ACHN (cell line): ENCODE measurements at places on chromosomes 12 and 14.

DNA sequence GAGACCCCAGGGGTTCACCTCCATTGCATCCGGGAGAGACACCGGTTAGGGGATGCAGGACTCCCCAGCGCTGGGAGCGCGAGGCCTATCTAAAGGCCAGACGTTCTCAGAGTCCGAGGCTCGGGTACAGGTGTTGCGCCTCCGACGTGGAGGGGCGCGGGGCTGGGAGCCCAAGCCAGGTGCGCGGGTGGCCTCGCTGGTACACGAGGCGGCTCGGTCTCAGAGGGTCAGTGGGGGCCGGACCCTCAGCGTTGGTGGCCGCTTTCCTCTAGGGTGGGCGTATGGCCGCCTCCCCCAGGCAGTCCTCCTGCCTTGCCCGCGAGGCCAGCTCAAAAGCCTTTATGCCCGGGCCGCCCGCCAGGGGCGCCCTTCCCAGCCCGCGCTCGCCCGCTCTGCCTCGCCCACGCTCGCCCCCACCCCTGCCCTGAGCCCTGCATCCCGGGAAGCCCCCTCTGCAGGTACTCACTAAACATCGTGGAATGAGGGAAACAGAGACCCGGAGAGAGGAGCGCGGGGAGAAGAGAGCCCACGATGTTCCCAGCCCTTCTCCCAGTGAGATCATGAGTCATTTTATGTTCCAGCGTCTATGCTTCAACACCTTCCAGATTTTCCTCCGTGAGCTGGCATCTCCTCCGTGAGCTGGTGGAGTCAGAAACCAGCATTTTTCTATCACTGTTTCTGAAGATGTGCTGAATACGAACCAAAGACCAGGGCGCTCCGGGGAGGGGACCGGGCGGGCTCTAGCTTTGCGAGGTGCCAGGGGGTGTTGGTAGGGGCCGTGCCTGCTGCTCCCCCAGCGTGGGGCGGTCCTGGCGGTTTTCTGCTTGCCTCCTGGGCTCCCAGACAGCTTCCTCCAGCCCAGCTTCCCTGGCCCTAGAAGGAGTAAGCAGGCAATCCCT, 73.8 kb downstream of the DIO3 start:
- DNase-seq: no peak

DNA sequence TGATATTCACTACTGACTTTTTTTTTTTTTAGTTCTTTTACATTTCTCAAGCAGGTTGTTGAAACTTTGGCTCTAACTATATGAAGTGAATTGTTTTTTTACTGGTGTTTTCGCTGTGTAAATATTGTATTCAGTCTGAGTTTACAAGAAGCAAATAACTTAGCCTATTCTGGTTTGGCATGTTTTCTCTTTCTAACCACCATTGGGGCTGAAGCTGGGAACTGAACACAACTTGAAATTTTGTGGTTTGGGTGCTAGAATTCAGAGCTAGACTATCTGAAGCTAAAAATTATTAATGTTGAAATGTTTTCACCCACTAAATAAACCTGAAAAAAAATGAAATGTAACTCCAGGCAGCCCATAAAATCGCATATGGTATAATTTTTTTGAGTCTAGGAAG, 37.2 kb downstream of the RAD51B start:
- DNase-seq: no peak

- peak; percentile 64 for DNase-seq
These were observed 5.1 kb upstream of the PSMA3 start for GRCh38 chr14:58239244-58240195.

GRCh38 chr12:101235686-101236085, 25.6 kb upstream of the SLC5A8 start:
- DNase-seq: no peak

GRCh38 chr12:26523708-26524150, 309.3 kb downstream of the ITPR2 start:
- DNase-seq: no peak

DNA sequence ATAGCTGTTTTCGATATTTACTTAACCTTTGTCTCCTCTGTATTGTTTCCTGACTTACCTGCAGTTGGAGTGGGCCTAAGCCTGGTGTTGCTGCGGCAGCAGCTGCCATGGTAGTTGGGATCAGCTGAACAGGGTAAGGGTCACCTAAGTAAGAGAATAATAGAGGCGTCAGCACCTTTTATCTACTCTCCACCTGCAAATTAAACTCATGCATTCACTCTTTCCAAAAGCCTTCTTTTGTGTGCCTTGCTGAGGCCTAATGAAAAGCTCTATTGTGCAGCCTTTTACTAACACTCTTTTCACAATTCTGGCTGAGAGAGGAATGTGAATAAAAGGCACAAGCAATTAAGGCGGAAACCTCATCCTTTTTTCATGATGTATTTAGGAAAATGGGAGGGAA, 308.7 kb downstream of the SOX5 start:
- DNase-seq: no peak

GRCh38 chr12:54191126-54191525, 2.3 kb upstream of the SMUG1 start:
- DNase-seq: no peak

DNA sequence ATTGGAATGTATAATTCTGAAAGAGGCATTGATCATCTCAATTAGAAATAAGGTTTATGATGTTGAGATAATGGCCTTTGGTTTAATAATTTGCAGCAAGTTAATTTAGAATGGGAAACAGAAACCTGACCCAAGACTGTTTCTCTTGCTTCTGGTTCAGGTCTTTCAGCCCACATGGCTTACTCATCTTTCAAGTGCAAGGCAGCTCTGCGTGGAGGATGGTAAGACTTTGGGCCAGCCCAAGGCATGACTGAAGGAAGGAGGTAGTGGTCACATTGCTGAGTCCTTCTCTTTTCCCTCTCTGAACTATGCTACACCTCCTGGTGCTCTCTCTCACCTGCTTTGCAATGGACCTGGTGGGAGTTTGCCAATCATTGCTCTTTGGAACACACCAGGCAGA, 98.7 kb downstream of the CAND1 start:
- no peak for DNase-seq

GRCh38 chr12:109949089-109949488, 47.1 kb downstream of the GIT2 start:
- DNase-seq: peak; percentile 58
